ENCODE measurements at places on chromosomes 13 and 19.

DNA sequence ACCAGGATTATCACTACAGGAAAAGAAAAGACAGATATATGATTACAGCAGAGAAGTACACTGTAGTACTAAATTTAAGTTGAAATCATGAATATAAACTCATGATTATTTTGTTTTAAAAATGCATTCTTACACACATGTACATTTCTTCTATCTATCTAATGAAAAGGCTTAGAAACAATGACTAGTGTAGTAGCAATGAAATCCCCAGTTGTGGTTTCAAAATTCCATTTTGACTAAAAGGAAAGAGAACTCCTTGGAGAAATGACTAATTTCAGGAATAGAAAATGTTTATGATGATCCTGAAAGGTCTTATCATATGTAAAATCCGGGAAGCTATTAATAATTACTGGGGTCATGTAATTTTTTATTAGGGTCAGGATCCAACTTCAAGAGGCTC lies 195.0 kb upstream of the STARD13 start:
- DNase-seq = no peak

DNA sequence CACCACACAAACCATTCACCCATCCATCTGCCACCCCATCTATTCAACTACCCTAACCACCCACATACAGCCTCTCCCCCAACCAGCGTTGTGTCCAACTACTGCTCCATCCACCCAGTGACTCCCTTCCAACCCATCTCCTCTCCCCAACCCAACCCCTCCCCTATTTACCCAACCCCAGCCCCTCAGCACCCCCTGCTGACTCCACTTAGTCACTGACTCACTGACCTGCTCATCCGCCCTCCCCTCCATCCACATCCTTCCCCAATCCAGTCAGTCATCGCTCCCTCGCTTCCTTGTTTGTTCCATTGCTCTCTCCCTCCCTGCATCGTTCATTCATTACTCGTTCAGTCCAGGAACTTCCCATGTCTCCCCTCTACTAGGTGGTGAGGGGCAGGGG lies 39.2 kb downstream of the KCNC3 start:
- DNase-seq = no peak

DNA sequence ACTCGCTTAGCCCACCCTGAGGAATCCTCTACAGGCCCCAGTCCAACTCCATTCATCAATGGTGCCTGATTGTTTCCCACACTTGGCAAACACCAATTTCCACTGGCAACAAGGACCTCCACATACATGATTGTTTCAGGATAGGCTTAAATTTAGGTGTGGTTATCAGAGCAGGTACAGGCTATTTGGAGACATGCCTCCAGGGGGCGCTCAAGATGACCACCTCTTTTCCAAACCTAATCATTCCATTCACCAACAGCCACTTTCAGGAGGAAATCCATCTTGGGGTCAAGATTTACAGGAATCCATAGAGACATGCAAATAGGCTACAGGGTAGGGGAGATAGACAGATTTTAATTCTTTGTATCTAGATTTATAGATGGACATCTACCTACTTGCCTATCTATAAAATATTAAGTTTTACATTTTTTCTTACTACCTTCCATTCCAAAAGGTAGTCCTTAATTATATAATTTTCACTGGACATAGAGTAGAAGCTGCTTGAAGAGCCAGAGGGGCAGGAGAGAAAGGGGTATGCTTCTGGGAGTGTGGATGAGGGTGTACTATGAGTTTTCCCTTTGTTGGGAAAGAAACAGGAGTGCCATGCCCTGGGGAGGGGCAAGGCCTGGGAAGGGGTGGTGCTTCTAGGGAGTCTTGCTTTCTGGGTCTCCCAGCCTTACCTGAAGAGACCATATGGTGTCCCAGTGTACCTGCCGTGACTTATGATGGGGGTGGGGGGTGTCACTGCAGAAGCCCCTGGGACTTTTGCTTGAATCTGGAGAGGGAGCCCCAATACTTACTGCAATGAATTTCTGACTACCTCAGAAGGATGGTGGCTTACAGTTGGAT lies 14.1 kb upstream of the PCDH8 start:
- no peak for DNase-seq

DNA sequence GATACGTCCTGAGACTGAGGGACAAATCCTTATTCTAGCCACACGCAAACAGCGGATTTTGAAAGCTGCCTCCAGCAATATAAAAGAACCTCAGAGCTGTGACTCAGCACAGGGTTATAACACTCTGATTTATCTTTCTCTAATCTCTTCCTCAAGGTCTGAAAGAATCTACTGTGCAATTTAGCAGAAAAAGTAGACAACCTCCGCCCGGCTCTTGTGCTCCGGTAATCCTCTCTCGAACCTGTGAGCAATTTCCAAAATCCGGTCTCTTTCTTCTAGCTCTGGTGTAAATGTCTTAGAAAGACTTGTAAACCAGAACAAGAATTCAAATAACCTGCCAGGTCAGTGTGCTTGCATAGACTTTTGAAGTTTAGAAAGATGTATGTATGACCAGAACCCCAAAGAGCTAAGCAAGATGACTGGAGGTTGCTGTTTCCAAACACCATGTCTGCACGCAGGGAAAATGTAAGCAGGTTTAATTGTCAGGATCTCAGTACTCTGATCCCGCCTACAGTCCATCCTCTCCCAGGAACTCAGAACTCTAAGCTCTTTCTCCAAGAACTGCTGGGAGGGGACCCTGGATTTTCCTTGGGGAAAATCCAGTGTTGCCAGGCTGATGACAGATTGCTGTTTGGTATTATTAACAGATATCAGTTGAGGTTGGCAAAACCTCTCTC lies 338.1 kb downstream of the RFC3 start:
- no peak for DNase-seq

GRCh38 chr13:26558987-26559386 lies 1.5 kb downstream of the WASF3 start:
- DNase-seq = no peak

DNA sequence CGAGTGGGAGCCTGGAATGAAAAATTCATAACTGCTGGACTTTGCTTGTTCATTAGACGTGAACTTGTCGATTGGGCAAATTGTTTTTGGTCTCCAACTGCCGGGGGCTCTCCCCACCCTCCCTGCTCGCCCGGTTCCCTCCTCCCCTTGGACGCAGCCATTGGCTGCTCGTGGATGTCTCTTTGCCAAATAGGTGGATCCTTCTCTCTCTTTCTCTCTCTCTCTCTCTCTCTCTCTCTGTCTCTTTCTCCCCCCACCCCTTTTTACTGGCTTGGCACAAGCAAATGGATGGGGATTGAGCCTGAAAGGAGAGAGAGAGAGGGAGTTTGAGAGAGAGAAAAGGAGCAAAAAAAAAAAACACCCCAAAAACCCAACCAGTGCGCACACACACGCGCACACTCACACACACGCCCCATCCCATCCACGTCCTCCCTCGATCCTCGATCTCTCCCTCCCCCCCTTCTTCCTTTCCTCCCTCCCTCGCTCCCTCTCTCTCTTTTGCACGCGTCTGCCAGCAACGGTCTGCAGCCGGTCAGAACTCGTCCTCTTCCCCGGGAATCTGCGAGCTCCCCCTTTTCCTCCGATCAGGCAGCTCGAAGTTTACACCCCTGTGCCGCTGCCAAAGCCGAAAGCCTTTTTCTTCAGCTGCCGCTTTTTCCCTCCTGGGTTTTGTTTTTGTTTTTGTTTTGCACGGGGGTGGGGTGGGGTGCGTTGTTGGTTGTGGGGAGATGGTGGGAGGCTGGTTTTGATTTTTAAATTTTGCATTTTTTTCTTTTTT lies 27.8 kb downstream of the NFIX start:
- DNase-seq = peak; percentile 83

DNA sequence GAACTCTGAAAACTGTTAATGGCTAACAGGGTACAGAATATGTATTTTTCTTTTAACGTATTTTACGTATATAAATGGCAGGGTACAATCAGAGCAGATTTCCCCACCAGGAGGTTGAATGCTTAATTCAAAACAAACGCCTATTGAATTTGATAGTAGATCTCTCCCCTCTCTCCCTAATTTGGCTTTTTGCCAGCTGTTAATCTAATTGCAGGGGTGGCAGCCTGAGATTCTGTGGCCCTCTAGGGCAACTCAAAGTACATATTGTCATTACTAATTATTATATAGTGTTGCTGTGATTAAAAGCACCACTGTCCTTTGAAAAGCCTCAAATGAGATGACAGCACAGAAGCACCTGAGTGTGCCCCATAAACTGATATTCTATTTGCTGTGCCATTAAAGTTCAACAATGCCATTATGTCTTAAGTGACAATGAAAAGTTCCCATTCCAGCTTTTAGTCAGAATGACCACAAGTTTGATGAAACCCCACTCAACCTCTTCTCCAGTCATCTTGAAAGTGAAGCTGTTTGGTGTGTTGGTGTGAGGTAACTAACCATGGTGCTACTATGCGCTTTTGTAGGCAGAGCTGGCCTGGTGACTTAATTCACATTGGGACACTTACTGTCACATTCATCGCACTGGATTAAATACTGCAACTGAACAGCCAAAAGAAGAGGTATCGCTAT lies 351.4 kb downstream of the KCNRG start:
- DNase-seq = no peak

DNA sequence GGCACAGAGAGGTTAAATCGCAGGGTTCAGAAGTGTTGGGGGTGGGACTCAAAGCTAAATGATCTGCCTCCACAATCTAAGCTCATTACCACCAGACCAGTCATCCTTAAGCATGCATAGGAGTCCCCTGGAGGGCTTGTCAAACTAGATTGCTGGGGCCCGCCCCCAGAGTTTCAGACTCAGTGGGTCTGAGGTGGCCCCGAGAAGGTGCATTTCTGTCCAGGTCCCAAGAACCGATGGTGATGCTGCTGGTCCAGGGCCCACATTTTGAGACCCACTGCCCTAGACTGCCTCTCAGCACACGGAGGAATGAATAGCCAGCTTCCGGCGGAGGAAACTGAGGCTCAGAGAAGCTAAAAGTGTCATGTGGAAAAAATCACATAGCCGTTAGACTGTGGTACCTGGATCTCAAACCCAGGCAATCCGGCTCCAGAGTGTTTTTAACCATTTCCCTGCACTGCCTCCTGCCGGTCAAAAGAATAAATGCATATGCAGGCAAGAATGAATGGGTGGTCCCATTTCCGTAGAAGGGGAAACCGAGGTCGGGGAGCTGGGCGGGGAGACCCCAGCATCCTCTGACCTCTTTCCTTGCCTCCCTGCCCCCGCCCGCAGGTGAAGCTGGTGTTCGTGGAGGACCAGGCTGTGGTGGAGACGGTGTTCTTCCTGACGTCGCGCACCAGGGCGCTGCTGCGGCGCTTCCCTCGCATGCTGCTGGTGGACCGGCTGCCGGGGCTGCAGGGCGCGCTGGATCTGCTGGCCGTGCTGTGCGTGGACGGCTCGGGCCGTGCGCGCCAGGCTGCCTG lies 23.8 kb downstream of the ZSWIM9 start:
- DNase-seq = no peak

DNA sequence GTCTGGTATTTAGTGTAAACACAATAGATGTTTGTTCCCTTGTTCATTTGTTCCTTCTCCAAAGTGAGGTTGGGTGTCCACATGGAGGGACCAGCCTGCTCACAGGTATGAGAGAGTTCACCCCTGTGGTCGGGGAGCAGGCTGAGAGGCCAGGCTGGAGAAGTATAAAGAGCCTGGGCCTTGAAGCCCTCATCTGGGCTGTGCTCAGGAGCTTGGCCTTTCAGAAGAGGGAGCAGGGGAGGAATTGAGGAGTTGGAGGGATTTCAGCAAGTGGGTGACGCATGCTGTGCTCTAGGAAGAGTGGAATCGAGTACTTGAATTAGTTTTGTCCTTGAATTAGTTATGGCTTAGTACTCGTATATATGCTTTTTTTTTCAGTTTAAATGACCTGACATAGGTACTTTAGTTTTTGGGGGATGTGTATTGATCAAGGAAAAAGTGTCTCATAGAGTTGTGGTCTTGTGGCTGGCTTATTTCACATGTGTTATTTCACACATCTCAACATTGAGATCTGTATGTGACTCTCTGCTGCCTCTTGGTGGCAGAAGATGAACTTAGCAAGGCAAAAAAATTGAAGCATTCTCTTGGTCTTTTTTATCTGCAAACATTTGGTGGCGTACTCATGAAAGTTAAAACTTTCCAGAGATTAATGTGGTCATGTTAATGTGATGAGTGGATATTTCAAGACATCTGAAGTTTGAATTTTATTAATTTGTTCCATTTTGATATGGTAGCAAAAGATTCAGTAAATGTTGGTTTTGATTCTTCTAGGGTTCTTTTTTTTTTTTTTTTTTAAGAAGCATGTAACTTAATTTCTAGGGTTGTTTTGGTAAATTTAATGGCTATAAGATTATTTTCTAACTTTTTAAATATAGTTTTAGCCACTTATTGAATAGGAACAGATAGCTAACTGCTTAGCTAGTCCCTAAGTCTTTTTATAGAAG lies 54.3 kb downstream of the SLAIN1 start:
- DNase-seq = peak; percentile 35

DNA sequence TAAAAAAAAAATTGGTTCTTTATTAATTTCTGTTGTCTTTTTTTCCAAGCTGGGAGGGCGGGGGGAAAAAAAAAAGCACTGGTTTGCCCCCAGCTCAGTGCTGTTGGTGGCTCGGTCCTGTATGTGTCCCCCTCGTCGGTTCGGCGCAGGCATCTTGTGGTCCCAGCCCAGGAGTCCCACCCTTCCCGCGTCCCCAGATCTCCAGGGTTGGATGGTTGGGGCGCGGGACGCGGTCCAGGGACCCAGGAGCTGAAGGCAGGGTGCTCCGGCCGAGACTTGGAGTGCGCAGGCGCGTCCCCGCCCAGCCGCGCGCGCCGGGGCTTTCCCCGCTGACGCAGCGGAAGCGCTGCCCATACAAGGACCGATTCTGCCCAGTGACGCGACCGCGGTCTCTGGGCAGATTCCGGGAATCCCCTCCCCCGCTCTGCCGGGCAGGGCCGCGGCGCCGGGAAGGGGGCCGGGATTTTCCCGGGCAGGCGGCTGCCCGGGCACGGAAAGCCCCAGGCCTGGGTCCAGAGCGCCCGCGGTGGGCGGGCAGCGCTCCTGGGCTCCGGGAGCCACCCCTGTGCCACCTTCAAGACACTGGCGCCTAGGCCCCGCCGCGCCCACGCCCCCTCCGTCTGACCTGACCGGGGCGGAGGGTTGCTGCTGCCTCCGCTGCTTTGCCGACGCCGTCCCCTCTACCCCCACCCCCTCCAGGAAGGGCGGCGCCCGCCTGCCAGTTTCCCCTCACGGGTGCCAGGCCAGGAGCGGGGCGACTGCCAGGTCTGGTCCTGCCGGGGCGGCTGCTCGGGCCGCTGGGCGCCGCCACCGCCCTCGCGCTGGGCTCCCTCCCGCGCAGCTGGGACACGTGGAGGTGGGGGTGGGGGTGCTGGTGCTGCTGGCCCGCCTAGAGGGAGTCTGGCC lies 2.3 kb downstream of the JUNB start:
- DNase-seq = peak; percentile 91

DNA sequence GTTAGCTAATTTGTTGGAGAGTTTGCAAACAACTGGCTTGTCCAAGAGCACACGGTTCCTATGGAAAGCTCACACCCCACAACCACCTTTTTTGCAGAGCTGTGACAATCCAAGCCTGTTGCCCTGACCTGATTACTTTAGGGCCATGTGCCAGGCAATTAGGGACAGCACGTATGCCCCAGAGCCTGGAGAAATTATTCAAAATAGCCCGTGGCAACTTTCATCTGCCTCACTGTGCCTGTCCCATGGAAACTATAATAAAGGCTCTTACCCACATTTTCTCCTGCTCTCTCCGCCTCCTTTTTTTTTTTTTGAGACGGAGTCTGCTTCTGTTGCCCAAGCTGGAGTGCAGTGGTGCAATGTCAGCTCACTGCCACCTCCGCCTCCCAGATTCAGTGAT lies 18.6 kb upstream of the FBN3 start:
- DNase-seq = no peak

All from upper lobe of left lung (tissue), 6 donors.